Stimulated activated CD4-positive, alpha-beta T cell treated with anti-CD3 and anti-CD28 coated beads, Interleukin-12 subunit alpha, Interleukin-12 subunit beta, amount 100 ng/mL, for 48 hours (primary cell): ENCODE measurements at places on chromosomes 3 and 15.

- no peak for DNase-seq
Measured at GRCh38 chr3:139355891-139356290, 12.1 kb downstream of the MRPS22 start.

GRCh38 chr3:9295007-9295406 lies 45.6 kb upstream of the SRGAP3 start:
- DNase-seq = no peak

GRCh38 chr15:52261498-52262242 lies 33.9 kb downstream of the MYO5C start:
- DNase-seq = peak; percentile 59

- no peak for DNase-seq
Measured at GRCh38 chr3:138803006-138803653, 31.6 kb downstream of the PIK3CB start.

DNA sequence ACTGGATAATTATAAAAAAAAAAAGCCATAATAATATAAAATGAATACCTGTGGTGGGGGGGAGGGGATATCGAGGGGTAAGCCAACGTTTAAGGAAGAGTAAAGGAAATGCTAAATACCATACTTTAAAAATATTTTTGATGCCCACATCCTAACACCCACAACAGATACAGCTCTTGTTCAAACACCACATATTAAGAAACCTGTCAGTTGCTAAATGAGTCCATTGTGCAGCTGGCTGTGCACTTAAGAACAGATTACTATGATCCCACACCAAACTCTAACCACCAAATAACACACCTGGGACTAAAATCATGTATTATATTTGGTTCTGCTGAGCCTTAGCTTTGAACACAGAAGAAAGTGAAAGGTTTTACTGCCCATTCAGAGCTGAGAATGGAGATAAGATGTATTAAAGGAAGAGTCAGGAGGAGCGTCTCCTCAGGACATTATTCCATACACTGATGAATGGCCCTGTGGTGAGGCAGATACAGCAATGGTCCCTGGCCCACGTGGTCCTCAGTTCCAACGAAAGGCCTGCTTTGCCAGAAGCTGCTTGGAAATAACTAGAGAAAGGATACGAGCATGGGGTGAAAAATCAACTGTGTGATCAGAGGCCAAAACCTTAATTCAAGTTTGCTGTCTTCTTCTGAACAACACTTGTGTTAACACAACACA lies 515.4 kb downstream of the FOXP1 start:
- DNase-seq = no peak

GRCh38 chr3:17089314-17089700 lies 204.6 kb downstream of the PLCL2 start:
- DNase-seq = no peak

GRCh38 chr3:14689247-14689980 lies 14.5 kb downstream of the C3orf20 start:
- no peak for DNase-seq

- peak; percentile 56 for DNase-seq
Measured at GRCh38 chr3:194134757-194135515, 1.0 kb upstream of the HES1 start.

- DNase-seq = no peak
Measured at GRCh38 chr15:63502137-63502766, 2.1 kb upstream of the USP3 start.

GRCh38 chr3:157376603-157377300 lies 59.9 kb upstream of the PTX3 start:
- no peak for DNase-seq

DNA sequence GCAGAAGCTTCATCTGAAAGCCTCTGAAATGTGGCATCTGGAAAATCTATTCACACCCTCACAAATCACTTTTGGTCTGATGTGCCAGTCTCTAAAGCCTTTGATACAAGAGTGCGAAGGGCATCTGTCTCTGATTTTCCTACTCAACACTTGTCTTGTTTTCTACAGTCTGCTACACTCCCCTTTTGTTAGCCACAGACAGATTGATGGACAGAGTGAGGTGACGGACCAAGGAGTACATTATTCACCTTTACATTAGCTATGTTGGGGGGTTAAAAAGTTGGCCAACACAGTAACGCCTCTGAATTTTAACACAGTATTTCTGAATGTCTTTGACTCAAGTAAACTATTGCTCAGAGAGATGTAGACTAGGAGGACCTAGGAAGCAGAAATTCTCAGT lies 63.1 kb downstream of the TNIK start:
- DNase-seq = no peak

GRCh38 chr3:178868681-178869080 lies 202.9 kb downstream of the ZMAT3 start:
- DNase-seq = no peak

GRCh38 chr15:91465696-91466095 lies 365.6 kb downstream of the SV2B start:
- DNase-seq = no peak

DNA sequence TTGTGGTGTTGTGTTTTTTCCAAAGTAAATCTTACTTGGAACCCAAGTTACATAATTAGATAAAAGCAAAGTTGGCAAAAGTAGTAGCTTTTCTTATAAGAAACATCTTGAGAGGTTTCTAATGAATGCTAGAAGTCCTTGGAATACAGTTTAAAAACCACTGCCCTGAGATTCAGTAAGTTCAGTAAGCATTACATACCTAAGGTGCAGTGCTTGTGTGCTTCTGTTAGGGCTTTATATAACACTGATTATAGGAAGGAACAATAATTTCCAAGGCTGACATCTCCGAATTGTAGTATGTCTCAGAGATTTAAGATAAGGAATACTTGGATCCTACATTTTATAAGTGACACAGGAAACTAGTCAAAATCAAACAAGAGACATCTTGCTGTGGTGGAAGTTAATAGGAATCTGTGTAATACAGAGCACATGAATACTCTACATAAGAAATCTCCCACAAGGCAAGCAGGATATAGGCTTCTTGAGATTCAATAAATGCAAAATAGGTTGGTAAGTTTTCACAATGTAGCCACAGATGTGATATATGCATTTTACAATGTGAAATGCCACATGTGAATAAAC lies 268.2 kb downstream of the LSAMP start:
- no peak for DNase-seq

DNA sequence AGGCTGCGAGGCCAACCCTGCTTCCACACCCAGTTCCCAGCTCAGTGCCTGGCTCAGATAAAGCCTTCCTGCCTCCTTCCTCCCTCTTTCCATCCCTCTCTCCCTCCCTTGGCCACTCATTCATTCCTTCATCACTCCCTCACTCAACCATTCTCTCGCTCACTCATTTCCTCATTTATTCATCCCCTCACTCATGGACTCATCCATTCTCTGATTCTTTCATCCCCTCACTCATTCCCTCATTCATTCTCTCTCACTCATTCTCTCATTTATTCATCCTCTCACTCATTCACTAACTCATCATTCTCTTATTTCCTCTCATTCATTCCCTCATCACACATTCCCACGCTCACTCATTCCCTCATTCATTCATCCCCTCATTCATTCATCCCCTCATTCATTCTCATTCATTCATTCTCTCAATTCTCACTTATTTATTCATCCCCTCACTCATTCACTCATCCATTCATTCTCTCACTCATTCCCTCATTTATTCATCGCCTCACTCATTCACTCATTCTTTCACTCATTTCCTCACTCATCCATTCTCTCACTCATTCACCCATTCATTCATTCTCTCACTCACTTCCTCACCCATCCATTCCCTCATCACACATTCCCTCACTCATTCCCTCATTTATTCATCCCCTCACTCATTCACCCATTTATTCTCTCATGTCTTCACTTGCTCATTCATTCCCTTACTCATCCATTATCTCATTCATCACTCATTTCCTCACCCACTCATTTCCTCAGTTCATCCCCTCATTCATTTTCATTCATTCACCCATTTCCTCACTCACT lies 13.2 kb downstream of the ABTB1 start:
- DNase-seq = no peak

- no peak for DNase-seq
Measured at GRCh38 chr15:93257920-93258319, 168.9 kb upstream of the RGMA start.

DNA sequence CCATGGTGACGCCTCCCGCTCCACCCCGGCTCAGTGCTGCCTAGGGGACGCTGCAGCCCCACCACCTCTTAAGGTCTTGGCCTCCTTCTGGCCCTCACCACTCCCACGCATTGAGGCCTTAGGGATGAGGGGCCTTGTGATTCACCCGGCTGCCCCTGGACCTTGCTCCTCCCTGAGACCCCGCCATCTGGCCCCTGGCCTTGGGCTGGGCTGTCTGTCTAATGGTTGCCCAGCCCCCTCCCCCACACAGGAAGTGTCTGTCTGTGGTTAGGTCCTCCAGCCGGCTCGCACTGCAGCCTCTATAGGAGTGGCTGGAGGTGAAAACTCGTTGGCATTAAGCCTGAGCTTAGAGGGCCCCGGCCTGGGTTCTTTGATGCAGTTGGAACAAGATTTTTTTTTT lies 21.5 kb upstream of the MTHFS start:
- no peak for DNase-seq

DNA sequence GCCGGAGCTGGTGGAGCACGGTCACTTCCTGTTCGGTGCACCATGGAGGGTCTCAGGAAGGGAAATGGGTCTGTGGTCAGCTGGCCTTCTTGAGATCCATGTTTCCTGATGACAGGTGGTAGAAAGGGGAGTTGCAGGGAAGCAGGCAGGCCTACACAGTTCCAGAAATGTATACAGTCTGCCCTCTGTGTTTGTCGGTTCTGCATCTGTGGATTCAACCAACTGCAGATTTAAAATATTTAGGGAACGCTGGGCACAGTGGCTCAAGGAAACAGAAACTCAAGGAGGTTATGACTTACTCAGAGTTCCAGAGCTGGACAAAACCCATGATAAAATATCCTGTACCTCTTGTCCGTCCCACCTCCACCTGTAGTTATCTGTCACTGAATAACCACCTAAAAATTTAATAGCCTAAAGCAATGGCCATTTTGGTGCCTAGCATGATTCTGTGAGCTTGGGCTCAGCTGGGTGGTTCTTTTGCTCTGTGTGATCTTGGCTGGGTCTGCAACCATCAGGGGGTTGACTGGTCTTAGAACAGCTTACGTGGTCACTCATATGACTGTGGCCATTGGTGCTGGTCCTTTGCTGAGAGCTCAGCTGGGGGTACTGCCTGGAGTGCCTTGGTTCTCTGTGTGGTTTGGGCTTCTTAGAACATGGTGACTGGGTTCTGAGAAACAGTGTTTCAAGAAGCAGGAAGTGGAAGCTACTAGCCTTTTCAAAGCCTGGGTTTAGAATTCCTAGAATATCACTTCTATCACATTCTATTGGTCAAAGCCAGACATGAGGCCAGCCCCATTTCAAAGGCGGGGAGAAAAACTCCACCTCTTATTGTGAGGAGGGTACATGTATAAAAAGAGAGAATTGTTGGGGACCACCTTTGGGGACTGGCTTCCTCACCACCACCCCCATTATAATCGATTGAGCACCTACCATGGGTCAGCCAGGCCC lies 239.7 kb upstream of the BHLHE40 start:
- no peak for DNase-seq

- no peak for DNase-seq
Measured at GRCh38 chr3:39295184-39295775, 15.4 kb upstream of the CX3CR1 start.

DNA sequence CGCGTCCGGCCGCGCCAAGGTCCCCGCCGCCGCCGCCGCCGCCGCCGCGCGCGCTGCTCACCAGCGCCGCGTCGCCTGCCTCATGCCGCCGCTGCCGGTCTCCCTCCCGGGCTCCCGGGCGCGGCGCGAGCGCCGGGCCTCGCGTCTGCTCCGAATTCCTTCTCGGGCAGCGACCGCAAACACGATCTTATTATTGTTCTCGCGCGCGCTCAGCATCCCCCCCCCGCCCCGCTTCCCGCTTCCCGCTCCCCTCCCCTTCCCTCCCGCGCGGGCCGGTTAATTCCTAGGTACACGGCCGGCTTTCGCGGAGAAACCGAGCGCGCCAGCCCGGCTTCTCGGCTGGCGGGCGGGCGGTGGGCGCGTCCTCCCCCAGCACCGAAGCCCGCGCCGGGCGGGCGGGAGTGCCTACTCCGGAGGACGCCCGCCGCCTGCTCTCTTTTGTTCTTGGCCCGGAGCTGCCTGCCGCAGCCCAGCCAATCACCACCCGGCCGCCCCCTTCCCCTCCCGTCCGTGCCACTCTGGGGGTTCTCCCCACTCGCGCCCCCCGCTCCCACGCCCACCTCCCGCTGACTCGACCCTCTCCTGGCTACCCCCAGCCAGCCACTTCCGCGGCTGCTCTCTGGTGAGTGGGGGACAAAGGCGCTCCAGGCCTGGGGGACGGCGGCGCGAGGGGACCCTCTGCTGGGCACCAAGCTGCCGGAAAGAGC lies at the start of gene HDGFL3:
Gene HDGFL3 (minus strand): TSS at position 164 of the 707 bp plus-strand sequence. CDS start 409 bp downstream, outside the sequence.
- DNase-seq = no peak

DNA sequence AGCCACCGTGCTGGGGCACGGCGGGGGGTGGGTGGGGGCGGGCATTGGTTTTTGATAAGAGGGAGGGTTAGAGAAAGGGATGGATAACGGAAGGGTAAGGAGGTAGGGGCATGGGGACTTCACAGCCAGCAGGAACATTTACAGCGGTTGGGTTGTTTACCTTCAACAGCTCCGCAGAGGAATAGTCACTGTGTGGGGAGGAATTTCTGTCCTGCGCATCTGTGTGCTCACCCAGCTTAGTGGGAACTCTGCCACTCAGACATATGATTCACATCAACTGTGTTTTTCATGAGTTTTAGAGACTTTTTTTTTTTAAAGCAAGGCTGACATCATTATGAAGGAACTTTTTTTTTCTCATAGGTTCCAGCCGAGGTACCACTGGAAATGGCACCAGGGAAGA lies 19.6 kb downstream of the CHRD start:
- no peak for DNase-seq

DNA sequence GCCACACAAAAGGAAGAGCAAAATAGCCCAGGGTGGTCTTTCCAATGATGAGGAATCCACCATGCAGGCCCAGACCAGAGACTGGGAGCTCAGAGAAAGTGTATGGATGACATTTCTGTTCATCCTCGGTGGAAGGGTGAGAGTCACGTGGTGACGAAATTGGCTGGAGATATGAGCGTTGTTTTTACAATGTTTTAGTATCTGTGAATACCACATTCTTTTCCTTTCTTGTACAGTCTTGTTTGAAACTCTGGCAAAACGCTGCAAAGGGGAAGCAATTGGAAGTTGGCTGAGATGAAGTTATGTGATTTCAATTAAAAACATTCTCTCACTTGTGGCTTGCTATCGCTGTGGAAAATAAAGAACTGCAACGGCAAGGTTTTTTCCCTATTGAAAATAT lies 137.5 kb downstream of the MAGI1 start:
- DNase-seq = no peak

DNA sequence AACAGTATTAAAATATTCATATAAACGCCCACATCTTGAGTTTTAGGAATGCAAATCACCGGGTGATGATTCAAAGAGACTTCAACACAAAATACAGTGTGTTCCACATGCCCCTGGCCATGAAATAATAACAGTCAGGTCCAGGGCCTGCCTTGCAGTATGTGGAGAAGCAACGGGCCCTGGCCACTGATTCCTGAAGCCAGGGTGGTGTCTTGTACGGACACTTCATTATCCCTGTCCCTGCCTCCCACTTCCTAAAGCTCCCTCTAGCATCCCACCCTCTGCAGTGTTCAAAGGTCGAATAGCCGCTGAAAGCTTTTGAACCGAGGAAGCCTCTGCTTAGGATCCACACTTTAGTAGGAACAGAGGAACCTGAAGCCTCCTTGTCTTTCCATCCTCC lies 50.4 kb upstream of the PCSK6 start:
- no peak for DNase-seq
